Fibroblast of villous mesenchyme (primary cell): ENCODE measurements at places on chromosomes 12 and 14. TPM values are rescaled to one million over a fixed set of nuclear protein-coding genes. Genes with fewer than 3 reads are reported as not detected.

Gene PPP4R4
- under 0.01 and 0.43 TPM in 2 replicates for total RNA-seq

Gene TTC7B
- total RNA-seq = 16.8 and 25.8 TPM in 2 replicates

Gene MGAT4C
- not detected in 2 replicates for total RNA-seq

Gene NPFF
- not detected in 2 replicates for total RNA-seq

Gene SCNN1A
- total RNA-seq = under 0.01 and 0.32 TPM in 2 replicates

Gene PLA2G1B
- total RNA-seq = not detected in 2 replicates

Gene HIF1A
- total RNA-seq = 395 and 671 TPM in 2 replicates

Gene C1R
- total RNA-seq = 83.4 and 84.2 TPM in 2 replicates

Gene GPR137C
- total RNA-seq = 0.32 and 0.43 TPM in 2 replicates

Gene C14orf132
- total RNA-seq = 20.6 and 22.9 TPM in 2 replicates

Gene CIROP
- not detected in 2 replicates for total RNA-seq

Gene DTD2
- 46.7 and 68.2 TPM in 2 replicates for total RNA-seq

Gene IPO4
- 39.6 and 41.9 TPM in 2 replicates for total RNA-seq

Gene C12orf50
- total RNA-seq = under 0.01 TPM in 1 of 2 replicates, not detected in the other

Gene POTEM
- total RNA-seq = not detected in 2 replicates

Gene INHBC
- total RNA-seq = under 0.01 TPM in 1 of 2 replicates, not detected in the other

Gene THTPA
- total RNA-seq = 15.5 and 18.0 TPM in 2 replicates

Gene P2RX4
- 13.5 and 15.1 TPM in 2 replicates for total RNA-seq

Gene ACSM4
- total RNA-seq = not detected in 2 replicates

Gene PSEN1
- 41.9 and 57.4 TPM in 2 replicates for total RNA-seq

Gene HOXC6
- 1.6 and 1.7 TPM in 2 replicates for total RNA-seq

Gene PLEKHD1
- under 0.01 TPM in 1 of 2 replicates, not detected in the other for total RNA-seq

Gene NEUROD4
- total RNA-seq = not detected in 2 replicates

Gene MAP1LC3B2
- 0.32 and 0.43 TPM in 2 replicates for total RNA-seq

Gene LHX5
- total RNA-seq = not detected in 2 replicates

Gene STYK1
- total RNA-seq = under 0.01 and 0.86 TPM in 2 replicates

Gene EIF5
- total RNA-seq = 122 and 124 TPM in 2 replicates

Gene P2RX2
- not detected in 2 replicates for total RNA-seq

Gene ACOT6
- total RNA-seq = under 0.01 TPM in 1 of 2 replicates, not detected in the other

Gene AHSA1
- total RNA-seq = 57.0 and 88.9 TPM in 2 replicates

Gene SPTB
- under 0.01 TPM in 2 replicates for total RNA-seq

Gene TMEM119
- 83.3 and 186 TPM in 2 replicates for total RNA-seq

Gene SLC8A3
- total RNA-seq = under 0.01 TPM in 1 of 2 replicates, not detected in the other

Gene SLC17A8
- total RNA-seq = not detected in 2 replicates

Gene SLC39A5
- not detected in 2 replicates for total RNA-seq

Gene NANOG
- total RNA-seq = not detected in 2 replicates

Gene SSPN
- total RNA-seq = 11.6 and 22.0 TPM in 2 replicates

Gene B4GALNT1
- 3.0 and 5.2 TPM in 2 replicates for total RNA-seq

Gene DUSP6
- 68.9 and 75.1 TPM in 2 replicates for total RNA-seq

Gene CAPZA3
- total RNA-seq = not detected in 2 replicates

Gene CCDC60
- not detected in 2 replicates for total RNA-seq

Gene OR4K14
- total RNA-seq = not detected in 2 replicates

Gene SYCP3
- total RNA-seq = under 0.01 and 0.32 TPM in 2 replicates

Gene BMAL2
- total RNA-seq = 20.0 and 21.6 TPM in 2 replicates

Gene SYNE3
- total RNA-seq = 6.5 and 10.0 TPM in 2 replicates

Gene CFAP251
- 6.8 and 8.2 TPM in 2 replicates for total RNA-seq

Gene GNB3
- 1.7 and 3.9 TPM in 2 replicates for total RNA-seq

Gene SAMD15
- 1.3 and 1.6 TPM in 2 replicates for total RNA-seq

Gene NKX2-1
- not detected in 2 replicates for total RNA-seq

Gene MYF5
- not detected in 2 replicates for total RNA-seq

Gene NINJ2
- total RNA-seq = 0.32 and 0.43 TPM in 2 replicates

Gene TPH2
- not detected in 2 replicates for total RNA-seq

Gene ABCD2
- under 0.01 and 0.32 TPM in 2 replicates for total RNA-seq

Gene NGB
- not detected in 2 replicates for total RNA-seq

Gene ZDHHC22
- not detected in 2 replicates for total RNA-seq

Gene LALBA
- total RNA-seq = not detected in 2 replicates
